SJCRH30 (cell line): ENCODE measurements at places on chromosomes 7 and 10. TPM values are rescaled to one million over a fixed set of nuclear protein-coding genes. Genes with fewer than 3 reads are reported as not detected.

The CAPZA2 gene
- 167 and 188 TPM in 2 replicates for total RNA-seq

The RAB19 gene
- not detected in 2 replicates for total RNA-seq

The C10orf53 gene
- total RNA-seq, result not detected in 2 replicates

The CAV2 gene
- total RNA-seq, result 21.6 and 25.2 TPM in 2 replicates

The MTPN gene
- 154 and 157 TPM in 2 replicates for total RNA-seq

The A1CF gene
- 0.03 TPM in 1 of 2 replicates, not detected in the other for total RNA-seq

The SAMD9 gene
- 4.9 and 6.0 TPM in 2 replicates for total RNA-seq

The OPN4 gene
- not detected in 2 replicates for total RNA-seq

The SEMA3D gene
- 4.7 and 5.5 TPM in 2 replicates for total RNA-seq

The PNLIPRP1 gene
- not detected in 2 replicates for total RNA-seq

The EPHA1 gene
- 0.32 and 1.0 TPM in 2 replicates for total RNA-seq

The TAS2R5 gene
- 0.18 TPM in 1 of 2 replicates, not detected in the other for total RNA-seq

The CELF2 gene
- total RNA-seq, result 60.9 and 65.2 TPM in 2 replicates

The CLRN3 gene
- total RNA-seq, result not detected in 2 replicates

The BAIAP2L1 gene
- 20.8 and 21.7 TPM in 2 replicates for total RNA-seq

The PKD1L1 gene
- 0.02 and 0.03 TPM in 2 replicates for total RNA-seq

The STAG3 gene
- 0.10 and 1.3 TPM in 2 replicates for total RNA-seq

The METTL27 gene
- 0.30 and 0.55 TPM in 2 replicates for total RNA-seq
